NCI-H1092 (cell line): ENCODE measurements at places on chromosomes 3 and 15.

DNA sequence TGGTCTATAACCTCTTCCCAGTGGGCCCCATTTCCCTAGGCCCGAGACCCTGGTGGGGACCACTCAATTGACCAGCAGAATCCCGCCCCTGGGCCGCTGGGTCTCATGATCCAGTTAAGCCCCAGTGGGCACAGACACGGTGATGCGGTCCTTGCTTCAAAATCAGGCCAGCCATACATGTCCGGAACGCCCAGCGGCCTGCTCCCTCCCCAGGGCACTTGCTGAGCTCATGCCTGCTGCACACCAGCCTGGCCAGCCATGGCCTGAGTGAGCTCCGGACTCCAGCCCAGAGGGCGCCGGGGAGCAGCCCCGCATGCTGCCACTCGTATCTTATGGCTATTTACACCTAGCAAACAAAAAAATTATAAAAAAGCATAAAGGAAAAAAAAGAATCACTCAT, 34.4 kb upstream of the IQSEC1 start:
- no peak for DNase-seq

DNA sequence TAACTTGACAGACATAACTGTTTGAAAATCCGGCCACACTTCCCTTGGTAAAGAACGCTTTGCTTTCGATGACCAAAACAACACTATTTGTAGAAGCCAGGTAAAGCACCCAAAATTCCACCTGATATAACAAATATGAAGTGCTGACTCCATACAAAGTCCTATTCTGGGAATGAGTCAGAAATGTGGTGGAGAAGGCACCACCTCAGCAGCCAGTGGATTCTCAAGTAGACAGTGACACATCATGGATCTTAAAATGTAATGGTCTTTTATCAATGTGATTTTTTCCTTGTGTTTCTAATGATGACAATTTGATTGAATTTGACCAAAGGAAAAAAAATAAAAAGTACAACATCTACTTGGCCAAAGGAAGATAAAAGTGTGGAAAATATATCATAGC, 135.0 kb upstream of the WNT5A start:
- no peak for DNase-seq

- no peak for DNase-seq
Measured at GRCh38 chr3:39707314-39707909, 102.0 kb upstream of the MYRIP start.

DNA sequence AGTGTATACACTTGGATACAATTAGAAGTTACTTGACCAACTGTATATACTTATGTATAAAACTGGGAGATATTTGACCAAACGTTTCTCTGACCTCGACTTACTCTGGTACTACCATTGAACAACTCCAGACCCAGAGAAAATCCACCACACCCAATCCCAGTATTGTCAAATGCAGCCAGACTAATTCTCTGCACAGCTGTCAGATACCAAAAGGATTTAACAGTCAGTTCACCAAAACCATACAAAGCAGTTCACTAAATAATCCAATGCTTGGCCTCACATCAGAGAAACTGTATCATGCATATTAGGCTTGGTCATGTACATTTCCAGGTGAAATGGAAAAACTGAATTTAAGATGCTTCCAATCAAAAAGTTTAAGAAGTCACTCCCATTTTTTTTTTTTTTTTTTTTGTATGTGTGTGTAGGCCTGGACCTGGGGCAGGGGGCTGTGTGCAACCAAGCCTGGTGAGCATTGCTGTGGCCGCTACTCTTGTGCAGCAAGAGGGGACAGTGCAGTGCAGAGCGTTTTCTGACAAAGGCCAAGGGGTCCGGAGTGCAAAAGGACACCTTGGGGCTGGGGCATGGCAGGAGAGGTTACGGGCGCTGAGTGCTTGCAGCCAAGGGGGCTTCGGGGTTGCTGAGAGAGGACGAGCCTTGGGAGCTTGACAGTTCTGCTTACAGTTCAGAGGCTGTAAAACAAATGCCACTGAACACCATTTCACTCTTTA, 1.4 kb downstream of the TOMM70 start:
- no peak for DNase-seq

- DNase-seq = no peak
Measured at GRCh38 chr3:38232701-38233100, 32.9 kb upstream of the SLC22A13 start.

DNA sequence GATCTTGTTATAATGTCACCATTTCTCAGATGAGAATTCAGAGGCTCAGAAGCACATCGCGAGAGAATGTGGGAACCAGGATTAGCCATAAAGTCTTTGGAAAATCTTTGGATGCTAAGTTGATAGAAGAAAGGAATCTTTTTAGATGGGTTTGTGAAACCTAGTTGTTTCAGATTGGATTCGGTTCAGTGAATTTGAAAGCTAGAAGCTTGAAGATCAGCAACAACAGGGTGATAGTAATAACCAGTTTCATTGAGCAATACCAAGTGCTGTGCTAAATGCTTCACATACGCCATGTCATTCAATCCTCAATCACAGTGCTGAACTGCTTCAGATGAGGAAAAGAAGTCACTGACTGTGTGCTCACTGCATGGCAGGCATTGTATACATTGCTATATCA, 47.4 kb upstream of the MITF start:
- no peak for DNase-seq

DNA sequence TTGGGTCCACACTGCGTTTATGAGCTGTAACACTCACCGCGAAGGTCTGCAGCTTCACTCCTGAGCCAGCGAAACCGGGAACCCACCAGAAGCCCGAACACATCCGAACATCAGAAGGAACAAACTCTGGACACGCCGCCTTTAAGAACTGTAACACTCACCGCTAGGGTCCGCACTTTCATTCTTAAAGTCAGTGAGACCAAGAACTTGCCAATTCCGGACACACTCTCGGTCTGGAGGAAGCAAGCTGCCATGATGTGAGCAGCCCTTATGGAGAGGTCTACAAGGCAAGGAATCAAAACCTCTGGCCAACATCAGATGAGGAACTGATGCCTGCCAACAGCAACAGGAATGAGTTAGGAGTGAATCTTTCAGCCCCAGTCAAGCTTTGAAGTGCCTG, 62.9 kb downstream of the SLC28A2 start:
- DNase-seq = no peak

- no peak for DNase-seq
Measured at GRCh38 chr15:48925714-48926223, 38.0 kb downstream of the SHC4 start.

GRCh38 chr3:187951452-187952190, 202.3 kb upstream of the LPP start:
- DNase-seq = no peak

GRCh38 chr3:146818866-146819265, 213.7 kb upstream of the PLSCR5 start:
- no peak for DNase-seq

GRCh38 chr15:92149029-92149428, 244.7 kb upstream of the ST8SIA2 start:
- no peak for DNase-seq

GRCh38 chr3:33006081-33006480, 54.6 kb downstream of the CCR4 start:
- DNase-seq = no peak

DNA sequence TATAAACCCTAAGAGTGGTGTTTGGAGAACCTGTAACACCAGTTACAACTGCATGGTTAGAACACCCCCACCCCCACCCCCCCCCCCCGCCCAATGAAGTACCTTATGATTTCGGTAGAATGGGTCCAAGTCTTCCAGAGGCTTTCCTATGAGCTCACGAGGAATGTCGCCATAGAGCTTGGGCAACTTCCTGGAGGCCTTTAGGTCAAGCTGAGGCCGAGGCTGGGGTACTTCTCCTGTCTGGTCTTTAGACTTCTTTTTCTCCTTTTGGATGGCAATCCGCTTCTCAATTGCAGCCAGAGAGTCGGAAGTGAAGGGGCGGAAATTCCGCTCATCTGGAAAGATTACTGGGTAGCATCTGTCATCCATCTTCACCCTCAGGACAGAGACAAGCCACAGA, 101.8 kb downstream of the SCN11A start:
- no peak for DNase-seq

DNA sequence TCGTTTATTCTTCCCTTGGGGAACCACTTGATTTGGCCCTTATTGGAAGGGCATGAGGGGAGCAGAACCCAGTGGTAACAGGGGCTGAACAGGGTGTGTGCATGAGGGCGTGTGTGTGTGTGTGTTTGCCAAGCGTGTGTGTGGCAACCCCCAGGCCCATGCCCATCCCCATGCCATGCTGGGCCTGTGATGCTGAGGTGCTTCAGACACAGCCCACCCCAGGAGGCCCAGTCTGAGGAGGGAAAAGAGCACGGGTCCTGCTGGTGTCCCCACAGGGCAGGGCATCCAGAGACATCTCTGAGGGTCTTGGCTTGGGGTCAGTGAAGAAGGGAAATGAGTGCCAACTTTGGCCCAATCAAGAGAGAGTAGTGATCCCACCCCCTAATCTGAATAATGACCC, 71.6 kb downstream of the RASGRF1 start:
- DNase-seq = no peak

DNA sequence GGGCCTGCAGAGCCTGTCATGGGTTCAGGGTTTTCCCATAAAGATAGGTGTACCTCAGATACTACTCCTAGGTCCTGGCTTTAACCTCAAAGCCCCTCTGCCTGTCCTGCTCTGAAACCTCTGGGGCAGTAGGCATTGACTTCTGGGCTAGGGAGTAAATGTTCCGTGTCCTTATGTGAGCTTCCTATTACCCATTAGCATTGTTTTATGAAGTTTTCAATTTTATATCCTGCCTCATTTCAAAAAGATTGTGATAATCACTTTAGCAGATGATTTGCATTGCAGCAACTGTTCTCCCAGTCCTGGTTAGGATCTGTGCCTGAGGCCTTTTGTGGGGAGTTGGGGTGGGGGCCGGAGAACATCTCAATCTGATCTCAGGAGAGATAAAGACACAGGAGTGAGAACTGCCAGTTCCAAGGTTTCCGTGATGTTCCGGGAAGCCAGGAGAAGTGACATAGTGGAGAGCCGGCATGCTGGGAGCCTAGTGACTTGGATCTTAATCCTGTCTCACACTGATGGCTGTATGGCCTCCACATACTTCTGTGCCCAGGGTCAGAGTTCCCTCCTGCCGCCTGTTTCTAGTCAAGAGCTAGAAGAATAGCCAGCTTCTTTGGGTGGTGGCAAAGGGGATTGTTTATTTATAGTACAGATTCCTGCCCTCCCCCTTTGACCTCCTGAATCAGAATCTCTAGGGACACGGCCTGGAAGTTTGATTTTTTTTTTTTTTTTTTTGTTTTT, 10.6 kb downstream of the TPM1 start:
- no peak for DNase-seq

GRCh38 chr3:21573291-21573690, 177.7 kb downstream of the ZNF385D start:
- no peak for DNase-seq

DNA sequence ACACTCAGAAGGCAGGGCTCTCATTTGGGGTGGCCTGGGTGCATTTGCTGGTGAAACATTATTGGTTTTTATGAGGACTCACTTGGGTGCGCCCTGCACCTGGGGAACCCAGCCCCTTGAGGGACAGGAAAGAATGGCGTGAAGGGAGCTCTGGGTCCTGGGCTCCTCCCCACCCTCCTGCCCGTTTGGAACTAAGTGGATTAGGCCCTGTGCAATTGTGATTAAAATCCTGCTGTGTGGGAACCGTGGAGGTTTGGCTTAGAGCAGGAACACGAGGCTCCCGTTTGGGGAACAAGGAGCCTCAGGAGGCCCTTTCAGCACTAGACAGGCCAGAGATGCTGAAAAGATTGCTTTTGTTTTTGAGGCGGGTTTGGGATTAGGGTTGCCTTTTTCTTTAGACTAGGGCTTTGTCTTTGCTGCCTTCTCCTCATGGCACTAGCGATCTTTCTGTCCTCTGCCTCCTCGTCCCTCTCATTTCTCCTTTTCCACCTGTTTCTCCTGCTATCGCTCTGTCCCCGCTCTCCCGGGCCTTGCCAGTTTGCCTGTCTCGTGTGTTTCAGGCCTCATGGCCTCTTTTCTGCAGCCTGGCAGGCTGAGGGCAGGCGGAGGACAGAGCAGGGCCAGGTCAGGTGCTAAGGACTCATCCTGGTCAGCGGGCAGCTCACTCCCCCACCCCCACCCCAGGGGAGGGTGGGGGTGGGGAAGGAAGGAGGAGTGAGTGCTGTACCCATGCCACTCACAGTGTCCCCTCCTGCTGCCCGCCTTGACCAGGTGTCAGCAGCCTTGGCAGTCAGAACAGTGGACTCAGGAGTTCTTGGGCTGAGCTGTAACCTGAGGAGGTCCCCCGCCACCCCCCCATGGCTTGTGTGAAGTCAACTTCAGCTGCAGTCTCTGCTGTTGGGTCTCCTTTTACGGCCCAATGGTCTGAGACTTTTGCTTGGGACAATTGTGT, 8.6 kb downstream of the MAPKAPK3 start:
- no peak for DNase-seq

- no peak for DNase-seq
Measured at GRCh38 chr15:70609889-70610288, 153.5 kb downstream of the UACA start.

- no peak for DNase-seq
Measured at GRCh38 chr3:177147790-177148189, 49.5 kb downstream of the TBL1XR1 start.

DNA sequence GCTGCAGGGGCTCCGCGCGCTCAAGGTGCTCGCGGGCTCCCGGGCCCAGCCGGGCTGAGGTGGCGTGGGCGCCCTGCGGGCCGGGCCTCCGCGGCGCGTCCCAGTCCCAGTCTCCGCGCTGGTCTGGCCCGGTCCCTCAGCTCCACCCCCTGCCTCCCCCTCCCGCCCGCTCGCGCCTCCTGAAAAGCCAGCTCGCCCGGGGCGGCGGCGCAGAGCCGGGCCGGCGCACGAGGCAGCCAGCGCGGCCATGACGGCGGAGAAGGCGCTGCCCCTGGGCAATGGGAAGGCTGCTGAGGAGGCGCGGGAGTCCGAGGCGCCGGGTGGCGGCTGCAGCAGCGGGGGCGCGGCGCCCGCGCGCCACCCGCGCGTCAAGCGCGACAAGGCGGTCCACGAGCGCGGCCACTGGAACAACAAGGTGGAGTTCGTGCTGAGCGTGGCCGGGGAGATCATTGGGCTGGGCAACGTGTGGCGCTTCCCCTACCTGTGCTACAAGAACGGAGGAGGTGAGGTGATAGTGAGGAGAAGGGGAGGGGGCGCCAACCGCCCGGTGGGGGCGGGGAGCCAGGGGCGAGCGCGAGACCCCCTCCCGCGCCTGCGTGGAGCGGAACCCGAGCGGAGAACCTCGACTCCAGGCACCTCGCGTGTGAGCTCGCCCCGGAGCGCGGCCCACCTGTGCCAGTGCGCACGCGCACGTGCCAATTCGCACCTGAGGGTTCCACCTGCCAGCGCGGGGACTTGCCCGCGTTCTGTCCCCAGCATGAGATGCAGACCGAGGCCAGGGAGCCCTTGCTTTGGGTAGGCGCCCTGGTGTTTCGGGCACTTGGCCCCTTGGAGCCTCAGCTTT, at the start of gene SLC6A11:
TSS of gene SLC6A11 (plus strand) at position 210 of the 844 bp plus-strand sequence. CDS start at position 248, 38 bp downstream.
- DNase-seq = no peak

DNA sequence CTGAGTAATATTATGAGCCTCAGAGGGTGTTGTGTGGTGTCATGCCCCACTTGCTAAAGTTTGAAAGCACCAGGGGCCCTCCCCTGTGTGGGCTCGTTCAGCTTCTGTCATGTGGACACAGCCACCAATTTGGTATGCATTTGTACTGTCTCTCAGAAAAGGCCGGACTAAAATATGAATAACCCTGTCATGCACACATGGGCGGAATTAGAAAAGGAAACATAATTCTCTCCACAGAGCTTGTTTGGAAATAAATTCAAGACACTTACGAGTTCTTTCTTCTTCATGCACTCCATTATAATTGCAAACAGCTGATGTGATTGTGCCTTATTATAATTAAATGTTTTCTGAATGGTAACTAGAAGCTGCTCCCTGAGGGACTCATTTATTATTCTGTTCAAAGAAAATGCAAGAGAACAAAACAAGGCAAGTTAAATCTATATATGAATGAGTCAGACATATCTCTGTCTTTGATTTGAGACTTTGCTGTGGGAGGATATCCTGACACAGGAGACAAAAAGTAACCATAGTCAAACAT, 39.1 kb downstream of the TRPM1 start:
- DNase-seq = no peak
